ENCODE measurements at places on chromosomes 11 and 22.

DNA sequence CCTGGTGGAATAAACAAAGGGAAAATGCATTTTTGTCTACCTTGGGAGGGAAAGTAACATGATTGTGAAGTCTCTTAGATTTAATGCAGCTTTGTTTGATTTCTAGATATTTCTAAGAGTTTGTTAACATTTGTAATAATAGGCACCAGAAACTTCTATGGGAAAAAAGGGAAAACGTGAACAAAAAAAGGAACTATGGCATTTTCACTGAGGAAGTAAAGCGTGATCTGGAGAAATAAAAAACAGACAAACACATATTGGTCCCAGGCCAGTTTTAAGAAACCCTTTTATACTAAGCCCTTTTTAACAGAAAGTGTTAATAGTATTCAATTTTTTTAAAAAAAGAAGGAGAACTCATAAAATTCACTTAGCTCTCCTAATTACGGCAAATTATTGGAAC lies 6.9 kb upstream of the MS4A7 start:
- no peak for DNase-seq

DNA sequence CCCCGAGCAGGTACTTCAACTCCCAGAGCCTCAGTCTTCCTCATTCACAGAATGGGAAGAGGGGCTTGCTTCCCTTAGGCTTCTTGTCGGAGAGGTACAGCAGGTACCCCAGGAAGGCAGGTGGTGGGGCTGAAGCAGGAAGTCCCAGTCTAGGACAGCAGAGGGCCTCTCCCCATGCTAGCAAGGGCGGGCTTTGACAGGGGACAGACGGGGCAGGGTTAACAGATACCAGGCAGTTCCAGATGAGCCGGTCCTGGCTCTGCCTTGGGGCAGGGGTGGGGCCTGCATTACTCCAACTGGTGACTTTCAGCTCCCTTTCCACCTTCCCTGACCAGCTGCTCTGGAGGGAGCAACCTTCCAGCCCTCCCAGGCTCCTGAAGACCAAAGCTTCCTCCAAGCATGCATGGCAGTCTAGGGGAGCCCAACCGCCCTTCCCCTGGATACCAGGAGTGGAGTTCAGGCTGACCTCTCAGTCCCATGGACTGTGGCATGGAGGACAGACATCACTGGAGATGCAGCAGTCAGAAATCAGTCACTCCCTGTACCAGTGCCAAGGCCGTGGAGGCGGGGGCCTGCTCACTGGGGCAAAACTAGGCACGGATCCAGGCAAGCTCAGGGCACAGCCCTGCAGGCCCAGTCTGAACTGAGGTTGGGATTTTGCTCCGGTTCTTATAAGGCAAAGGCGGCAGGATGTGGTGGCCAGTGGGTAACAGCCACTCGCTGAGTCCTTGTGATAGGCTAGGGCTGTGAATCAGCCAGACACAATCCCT lies 60.5 kb downstream of the NAT10 start:
- DNase-seq: no peak

DNA sequence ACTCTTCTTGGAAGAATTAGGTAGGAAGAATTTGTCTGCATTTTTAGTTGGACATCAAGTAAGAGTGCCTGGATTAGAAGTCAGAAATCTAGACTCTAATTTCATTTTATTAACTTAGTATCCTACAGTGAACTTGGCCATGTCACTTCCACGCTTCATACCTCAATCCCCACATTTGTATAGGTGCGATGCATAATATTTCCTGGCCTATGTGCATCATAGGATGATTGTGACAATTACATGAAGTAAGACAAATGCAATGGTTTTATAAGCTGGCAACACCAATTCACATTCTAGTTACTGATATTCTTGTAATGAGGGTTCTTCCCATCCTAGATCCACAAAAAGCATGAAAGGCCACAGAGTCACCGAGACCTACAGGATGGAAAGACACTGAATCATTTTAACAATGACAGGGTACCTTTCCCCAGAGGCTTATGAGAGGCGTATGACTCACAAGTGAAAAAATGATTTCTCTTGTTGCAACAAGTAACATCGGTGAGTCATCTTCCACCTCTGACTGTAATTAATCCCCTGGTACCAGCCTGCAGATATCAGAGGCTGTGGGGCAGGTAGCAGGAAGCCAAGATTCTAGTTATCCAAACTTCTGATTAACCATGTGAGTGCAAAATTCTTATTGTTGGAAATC lies 56.0 kb upstream of the OR5AK2 start:
- no peak for DNase-seq

- DNase-seq: no peak
Measured at GRCh38 chr11:12069066-12069676, 41.2 kb upstream of the MICAL2 start.

DNA sequence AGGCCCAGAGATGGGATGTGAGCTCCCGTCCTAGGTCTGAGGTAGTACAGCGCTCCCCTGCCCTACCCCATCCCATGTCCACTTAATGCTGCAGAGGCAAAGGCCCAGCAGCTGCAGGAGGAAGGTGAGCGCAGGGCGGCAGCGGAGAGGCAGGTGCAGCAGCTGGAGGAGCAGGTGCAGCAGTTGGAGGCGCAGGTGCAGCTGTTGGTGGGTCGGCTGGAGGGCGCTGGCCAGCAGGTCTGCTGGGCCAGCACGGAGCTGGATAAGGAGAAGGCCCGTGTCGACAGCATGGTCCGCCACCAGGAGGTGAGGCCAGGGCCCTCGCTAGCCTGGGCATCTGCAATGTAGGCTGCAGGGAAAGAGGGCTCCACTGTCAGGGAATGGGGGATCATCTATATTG lies 15.2 kb downstream of the CCDC157 start:
- no peak for DNase-seq

DNA sequence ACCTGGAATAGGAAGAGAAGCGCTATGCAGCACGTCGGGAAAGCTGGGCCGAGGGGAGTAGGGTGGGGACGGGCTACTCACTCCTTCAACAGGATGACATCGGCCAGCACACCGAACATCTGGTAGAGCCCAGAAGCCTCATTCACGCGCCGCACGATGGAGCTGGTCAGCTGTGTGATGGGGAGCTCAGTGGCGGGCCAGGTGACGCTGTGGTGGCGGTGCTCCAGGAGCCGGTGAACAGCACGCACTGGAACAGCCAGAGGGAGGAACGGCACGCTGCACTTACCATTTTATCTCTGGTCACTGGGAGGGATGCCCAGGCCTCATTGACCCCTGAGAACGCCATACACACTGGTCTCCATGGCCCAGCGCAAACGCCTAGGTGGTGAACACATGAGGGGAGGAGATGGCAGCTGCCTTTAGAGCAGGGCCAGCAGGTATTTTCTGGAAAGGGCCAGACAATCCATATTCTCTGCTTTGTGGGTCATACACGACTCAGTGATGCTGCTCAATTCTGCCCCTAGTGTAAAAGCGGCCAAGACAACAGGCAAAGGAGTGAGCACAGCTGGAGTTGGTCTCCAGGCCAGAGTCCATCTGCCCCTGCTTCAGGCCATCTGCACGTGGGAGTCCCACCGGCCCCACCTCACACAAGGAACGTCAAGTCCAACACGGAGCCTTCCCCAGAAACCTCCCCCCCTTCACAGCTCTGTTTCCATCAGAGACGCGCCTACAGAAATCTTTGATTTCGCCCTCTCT lies 8.8 kb downstream of the FOXRED2 start:
- DNase-seq: no peak

GRCh38 chr11:134691985-134692384 lies 279.9 kb upstream of the B3GAT1 start:
- no peak for DNase-seq

- no peak for DNase-seq
Measured at GRCh38 chr11:83938148-83938547, 652.0 kb upstream of the CCDC90B start.

- no peak for DNase-seq
Measured at GRCh38 chr11:12372111-12372510, 5.3 kb upstream of the PARVA start.

DNA sequence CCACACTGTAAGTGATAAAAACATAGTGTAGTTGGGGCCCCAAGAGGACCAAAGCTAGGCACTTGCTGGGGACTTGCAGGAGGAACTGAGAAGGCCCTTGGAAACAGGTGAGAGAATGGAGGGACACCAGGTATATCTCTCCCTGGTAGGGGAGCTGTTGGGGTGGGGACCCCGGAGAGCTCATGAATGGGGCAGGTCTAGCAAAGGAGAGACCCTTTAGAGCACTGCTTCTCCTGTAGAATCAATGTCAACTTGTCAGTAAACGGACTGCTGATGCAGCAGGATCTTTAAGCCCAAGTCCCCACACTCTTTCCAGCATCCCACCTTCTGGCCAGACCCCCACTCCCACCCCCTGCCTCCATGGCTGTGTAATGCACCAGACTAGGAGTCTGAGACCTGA lies 109.6 kb upstream of the THY1 start:
- DNase-seq: no peak
